T-helper 9 cell (primary cell): ENCODE measurements at places on chromosomes 7 and 10.

GRCh38 chr10:66837335-66837734 is 88.5 kb upstream of the LRRTM3 start:
- no peak for DNase-seq

DNA sequence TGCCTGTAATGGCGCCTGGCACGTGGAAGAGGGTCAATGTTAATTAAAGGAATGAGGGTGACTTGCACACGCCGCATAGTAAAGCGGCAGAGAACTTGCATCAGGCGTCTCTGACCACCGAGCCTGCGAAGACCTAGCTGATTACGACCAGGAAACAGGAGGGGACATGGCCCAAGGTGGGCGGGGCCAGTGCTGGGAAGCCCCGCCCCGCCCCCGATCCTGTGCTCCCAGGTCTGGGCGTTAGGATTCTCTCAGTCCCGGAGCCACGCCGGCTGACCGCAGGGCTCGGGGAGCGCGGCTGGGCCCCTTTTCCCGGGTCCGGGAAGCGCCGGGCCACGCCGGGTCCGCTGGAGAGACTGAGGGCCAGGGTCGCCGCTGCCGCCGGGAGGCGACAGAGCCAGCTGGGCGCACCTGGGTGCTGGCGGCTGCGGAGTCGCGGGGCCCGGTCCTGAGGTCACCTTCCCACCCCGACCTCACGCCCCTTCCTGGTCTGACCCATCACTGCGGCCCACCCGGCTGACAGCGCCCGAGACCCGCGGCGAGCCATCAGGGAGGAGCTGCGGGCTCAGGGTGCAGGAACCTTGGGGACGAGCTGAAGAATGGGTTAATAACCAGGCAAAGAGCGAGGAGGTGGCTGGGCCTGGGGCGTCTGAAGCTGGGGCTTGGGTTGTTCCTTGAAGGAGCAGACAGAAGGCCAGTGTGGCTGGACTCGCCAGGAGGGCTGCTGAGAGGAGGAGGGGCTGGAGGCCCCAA is 23.0 kb upstream of the GRID1 start:
- DNase-seq = no peak

DNA sequence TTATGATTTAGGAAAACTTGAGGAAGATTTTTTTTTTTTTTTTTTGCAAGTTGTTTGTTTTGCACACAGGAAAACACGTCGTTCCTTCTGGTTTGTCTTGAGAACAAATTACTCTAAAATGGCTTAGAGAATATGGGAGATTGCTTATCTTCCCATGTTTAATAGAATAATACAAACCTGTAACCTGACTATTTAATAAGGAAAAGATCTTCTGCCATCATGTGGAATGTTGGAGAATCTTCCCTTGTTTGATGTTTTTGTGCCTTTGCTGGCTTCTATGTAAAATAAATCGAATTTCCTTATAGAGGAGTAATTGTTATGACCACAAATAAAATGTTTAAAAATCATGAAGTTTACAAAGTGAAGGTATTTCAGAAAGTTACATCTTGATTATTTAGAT is 818.8 kb downstream of the GATA3 start:
- DNase-seq = no peak

- no peak for DNase-seq
These were observed 3.4 kb upstream of the GAL3ST4 start for GRCh38 chr7:100171840-100172239.

DNA sequence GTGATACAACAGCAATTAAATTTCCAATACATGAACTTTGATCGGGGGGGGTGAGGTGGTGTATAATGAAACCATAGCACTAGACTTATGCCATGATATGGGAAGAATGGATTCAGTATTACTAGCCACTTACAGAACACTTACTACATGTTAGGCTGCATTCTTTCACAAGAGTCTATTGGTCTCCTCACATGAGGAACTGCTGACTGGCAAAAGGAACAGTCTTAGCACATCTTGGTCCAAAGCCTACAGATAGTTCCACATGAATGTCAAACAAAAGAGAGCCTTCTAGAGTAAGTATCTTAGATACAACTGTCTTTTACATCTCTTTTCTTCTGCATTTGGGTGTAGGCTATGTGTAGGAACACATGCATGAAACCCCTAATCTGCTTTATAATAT is 115.9 kb upstream of the DNAJB12 start:
- no peak for DNase-seq

DNA sequence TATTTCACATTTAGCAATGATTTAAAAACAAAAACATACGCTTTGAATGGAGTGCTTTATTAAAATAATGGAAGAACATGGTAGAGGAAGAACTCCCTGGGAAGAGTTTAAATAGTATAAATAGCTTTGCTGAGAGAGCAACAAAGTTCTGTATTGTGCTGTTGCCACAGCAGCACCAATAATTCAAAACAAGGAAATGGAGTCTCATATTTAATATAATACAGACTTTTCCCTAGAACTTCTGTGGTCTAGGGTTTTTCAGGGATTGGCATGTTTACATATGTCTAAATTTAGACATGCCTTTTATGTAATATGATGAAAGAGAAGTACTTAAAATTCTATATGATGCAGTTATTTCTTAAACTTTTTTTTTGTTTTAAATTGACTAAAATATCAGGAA is 217.2 kb upstream of the HDAC9 start:
- DNase-seq = no peak

DNA sequence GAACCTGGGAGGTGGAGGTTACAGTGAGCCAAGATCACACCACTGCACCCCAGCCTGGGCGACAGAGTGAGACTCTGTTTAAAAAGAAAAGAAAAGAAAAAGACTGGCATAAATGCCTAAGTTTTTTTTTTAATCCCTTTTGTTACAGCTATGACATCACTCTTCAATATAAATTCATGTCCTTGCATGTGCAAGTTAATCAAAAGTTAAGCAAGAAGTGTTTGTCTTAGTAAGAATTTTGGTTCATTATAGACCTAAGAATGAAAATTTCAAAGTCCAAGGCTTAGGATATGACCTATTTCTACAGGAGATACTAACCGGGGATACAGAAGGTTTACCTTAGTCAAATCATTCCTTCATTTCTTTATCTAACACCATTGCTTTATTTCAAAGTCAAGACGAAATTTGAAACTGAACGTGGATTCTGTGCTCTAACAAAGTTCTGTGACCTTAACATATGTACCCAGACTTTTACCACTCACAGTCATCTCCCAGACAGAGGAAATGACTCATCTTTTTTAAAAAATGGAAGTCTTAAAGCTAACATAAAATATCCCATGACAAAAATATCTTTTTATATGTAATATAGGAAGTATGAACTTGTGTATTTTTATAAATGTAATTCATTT is 29.3 kb upstream of the ITGB8 start:
- no peak for DNase-seq

DNA sequence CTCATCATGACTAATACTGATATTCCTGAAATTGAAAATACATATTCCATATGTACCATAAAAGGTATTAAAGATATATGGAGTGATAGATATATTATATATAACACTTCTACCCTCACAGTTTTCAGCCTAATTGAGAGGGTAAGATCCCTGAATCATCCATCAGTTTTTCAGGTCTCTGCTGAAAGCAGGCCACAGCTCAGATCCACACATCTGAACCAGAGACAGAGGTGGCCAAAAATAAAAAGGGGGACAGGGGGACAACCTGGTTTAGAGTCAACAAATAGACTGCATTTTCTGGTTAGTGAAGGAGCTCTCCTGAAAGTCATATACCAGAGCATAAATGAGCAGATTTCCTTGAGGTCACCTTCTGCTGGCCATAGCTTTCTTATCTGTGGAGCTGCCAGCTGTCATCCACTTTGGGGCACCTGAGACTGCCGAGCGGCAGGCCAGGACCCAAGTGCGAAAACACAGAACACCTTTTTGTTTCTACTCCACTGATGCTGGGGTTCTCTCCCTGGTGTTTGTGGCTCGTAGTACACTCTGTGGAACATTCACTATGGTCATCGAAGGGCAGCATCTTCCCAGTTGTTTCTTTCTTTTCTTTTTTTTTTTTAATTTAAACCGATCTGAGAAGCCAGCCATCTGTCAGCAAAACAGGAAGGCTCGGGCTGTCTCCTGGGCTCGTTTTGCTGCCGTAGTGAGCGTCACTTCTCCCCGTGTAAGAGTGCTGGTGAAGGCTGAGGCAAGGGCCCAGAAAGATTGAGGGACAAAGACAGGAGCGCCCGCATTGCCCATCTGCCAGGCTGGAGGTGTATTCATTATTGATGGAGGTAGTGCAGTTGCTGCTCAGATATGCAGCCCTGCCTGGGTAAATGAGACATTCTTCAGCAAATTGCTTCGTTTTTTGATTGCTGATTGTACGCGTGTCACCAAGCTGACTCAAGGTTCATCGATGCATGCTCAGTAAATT is 13.5 kb downstream of the IKZF1 start:
- DNase-seq = no peak

GRCh38 chr7:43513251-43513650 is 69.7 kb upstream of the STK17A start:
- DNase-seq = no peak

- no peak for DNase-seq
These were observed 9.3 kb upstream of the SPOCK2 start for GRCh38 chr10:72097448-72098300.

DNA sequence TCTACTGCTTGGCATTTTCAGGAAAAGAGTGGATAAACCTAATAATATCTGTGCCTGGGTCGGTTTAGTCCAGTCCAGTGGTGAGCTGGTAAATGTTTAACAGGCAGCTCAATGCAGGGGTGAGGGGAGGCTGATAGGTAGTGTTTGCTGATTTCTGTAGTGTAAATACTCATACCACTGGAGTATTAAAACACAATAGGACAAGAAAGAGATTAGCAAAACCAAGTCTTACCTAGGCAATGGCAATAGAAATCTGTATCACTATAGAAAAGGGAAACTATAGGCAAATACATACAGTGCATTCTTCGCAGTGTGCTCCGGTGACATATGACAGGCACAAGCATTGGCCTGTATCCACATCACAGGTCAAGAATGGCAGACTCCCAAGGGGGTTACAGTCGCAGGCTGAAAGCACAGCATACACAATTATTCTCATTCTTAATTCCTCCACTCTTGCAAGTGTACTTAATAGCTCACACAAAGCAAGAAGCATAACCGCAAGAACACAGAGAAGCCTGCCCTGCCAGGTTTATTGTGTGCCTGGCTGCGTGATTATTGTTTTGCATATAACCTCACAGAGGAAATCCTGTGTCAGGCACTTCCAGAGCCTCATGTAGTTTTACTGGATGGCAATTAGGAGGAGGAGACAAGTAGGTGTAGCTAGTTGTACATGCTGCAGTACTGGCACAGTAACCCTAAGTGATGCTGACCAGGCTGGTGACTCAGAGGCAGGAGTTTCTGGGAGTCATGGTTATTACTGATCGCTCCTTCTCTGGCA is 35.0 kb downstream of the LAMB4 start:
- no peak for DNase-seq

GRCh38 chr10:24569828-24570657 is 153.6 kb downstream of the ARHGAP21 start:
- no peak for DNase-seq

DNA sequence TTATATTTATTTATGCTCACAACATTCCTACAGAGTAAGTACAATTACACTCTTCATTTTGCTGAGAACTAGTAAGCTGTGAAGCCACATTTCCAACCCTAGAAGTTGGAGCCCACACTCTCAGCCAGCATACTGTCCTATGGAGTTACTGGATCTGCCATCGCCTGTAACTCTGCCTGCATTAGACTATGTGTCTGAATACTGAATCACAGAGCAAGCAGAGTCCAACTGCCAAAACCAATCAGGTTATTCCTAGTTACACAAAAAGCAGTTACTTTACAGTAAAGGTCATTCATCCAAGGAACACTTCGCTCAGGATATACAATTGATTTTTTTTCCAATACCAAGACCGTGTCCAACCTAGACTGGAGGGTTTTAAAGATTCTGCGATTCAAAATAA is 21.5 kb downstream of the CTAGE6 start:
- no peak for DNase-seq

- DNase-seq = no peak
These were observed 223.0 kb downstream of the SORCS1 start for GRCh38 chr10:106941297-106942034.

DNA sequence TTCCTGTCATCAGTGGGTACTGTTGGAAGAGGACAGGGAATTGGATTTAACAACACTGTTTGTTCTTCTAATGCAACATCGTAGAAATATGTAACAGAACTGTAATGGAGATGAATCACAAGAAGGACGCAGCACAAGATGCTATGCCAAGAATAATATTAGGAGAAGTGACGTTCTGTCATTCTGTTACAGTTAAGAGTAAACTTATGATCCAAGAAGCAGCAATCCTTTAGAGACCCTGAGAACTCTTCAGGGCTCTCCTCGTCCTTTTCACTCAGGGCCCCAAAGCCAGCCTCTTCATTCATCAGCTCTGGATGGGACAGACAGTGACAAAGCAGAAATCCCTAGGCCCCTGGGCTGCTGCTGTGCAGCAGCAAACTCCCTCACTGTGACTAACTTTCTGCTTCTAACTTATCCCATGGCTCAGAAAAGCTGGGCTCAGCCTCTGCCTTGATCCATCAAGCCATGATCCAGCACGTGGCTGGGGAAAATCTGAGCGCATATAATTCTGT is 8.7 kb upstream of the IL6 start:
- no peak for DNase-seq

GRCh38 chr7:144709066-144709465 is 126.8 kb downstream of the TPK1 start:
- DNase-seq = no peak

GRCh38 chr7:112255388-112255720 is 48.9 kb downstream of the ZNF277 start:
- no peak for DNase-seq

DNA sequence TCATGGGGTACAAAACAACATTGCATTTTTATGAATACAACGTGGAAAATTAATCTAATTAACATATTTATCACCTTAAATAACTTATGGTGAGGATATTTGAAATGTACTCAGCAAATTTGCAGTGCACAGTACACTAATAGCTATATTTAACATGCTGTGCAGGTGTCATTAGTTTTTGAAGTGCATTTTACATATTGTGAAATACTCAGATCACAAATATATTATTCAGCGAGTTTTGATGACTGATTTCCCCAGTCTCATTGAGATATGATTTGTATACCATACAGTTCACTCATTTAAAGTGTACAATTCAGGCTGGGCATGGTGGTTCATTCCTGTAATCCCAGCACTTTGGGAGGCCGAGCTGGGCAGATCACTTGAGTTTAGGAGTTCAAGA is 59.5 kb downstream of the TET1 start:
- no peak for DNase-seq

DNA sequence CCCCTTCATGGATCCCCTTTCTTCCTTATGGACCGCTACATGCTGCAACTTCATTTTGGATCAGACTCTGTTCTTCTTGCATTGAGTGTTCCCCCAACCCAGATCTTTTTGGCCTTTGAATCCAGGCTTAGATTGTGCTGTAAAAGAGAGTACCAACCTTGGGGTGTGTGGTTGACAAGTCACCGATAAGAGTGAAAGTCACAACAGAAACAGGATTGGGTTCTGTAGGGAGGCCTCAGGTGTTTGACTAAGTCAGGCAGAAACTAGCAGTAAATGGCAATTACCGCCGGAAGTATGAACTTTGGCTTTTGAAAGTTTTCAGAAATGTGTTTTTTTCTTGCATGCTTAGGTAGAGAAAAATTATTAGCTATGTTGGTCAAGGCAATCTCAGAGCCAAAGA is 89.3 kb downstream of the TMEM106B start:
- no peak for DNase-seq

GRCh38 chr10:21488957-21489446 is 36.5 kb downstream of the SKIDA1 start:
- no peak for DNase-seq

GRCh38 chr10:51642581-51642980 is 56.8 kb downstream of the CSTF2T start:
- no peak for DNase-seq
